ENCODE measurements at places on chromosomes 7 and 10. TPM values are rescaled to one million over a fixed set of nuclear protein-coding genes. Genes with fewer than 3 reads are reported as not detected.
A peak's percentile ranks its signal among the peaks of the same experiment; 100 is the strongest.

GRCh38 chr10:27344568-27345454 lies 104.2 kb upstream of the ACBD5 start:
- DNase-seq, result no peak

DNA sequence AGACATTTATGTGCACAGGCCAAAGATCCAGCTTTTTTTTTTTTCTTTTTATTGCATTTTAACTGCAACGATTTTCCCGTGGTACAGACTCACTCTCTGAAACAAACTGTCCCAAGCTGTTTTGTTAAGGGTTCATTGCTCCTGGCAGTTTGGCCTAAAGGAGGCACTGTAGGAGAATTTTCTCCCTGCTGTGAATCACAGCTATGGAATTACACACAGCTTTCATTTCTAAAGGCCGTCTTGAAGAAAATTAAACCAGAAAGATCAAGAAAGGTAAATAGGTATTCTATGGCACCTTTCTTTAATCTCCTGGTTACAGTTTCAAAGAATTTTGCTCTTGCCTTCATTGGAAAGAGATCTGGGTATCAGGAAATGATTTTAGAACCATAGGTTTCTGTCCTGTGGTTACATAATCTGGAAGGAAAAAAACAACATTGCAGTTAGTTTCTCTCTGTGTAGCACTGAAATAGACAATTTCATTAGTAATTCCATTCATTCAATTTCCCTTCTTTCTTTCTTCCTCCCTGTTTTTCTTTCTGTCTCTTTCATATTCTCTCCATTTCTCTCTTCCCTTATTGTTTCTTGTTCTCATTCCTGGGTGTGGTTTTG lies 51.2 kb downstream of the PDK4 start:
- DNase-seq, result no peak

DNA sequence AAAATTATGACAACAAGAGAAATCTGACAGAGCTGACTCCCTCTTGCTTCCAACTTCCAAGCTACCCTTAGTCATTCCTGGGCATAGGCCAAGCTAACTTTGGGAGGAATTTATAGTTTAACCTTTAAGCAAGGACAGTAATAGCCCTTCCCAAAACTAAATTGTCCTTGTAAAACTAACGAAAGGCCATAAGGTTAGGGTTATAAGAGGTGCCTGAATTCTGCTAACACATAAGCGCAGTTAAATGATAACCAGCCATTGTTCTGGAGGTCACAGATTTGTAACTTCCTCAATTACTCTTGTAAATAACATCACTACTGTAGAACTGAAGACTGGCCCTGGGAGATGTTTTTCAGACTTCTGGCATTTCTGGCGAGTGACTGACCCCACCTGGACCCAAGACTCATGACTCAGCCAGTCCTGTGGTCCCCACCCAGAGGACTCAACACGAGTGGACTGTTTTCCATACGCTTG lies 481.2 kb downstream of the KCNMA1 start:
- DNase-seq, result no peak

GRCh38 chr10:74977913-74978847 lies 133.3 kb upstream of the SAMD8 start:
- peak; percentile 60 for DNase-seq

- DNase-seq, result no peak
Observed at GRCh38 chr10:15763006-15763405, 43.3 kb upstream of the ITGA8 start.

DNA sequence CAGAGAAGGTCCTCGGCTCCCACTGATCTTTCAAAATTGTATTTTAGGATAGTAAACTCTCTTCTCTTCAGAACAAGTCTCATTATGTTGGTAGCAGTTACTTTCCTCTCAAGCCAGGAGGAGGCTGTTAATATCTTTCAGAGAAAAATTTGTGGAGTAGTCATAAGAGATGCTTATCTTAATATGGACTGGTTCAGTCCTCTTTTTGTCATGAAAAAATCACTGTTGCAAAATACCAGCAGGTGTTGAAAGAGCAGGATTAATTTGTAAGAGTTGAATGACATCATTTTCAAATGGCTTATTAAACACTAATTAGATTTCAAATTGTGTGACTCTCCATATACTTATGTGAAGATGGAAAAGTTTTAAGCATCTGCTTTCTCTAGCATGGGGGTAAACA lies 662.5 kb downstream of the POM121L12 start:
- DNase-seq, result no peak

DNA sequence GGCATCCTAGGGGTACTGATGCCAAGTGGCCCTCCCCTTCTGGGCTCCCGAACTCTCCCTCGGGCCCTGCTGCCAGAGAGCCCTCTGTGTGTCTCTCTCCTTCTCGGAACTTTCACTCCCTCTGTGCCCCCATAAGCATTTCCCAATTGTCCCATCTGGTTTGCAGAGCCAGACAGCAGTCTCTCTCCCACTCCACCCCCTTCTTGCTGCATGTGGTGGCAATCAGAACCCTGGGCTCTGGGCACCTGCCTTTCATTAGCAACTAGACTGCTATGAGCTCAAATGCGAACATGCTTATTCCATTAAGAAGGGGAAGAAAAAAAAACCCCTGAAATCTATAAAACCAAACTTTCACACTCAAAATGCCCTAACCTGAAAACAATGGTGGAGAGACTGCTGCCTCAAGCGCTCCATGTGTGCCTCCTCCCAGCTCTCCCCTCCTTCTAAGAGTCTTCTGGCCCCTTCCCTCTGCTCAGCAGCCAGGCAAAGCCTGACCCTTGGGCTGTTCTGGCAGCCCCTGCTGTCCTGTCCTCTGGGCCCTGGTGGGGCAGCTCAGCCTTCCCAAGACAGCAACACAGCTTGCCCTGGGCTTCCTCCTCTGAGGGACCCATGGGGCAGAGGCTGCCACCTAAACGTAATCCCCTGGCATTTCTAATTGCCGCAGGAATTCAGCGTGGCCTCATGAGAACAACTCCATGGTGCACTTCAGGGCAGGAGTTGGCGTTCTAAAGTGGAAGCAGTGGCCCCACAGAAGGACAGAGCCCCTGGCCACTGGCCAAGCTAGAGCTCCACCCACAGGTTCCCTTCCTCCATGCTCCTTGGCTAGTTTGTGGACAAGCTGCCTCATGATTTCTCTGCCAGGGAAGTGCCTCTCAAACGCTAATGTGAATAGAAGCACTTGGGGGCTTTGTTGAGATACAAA lies 415.4 kb downstream of the PLXNA4 start:
- DNase-seq, result no peak

- DNase-seq, result peak; percentile 62
Observed at GRCh38 chr7:156751319-156751718, 110.7 kb downstream of the RNF32 start.

GRCh38 chr7:16271990-16272665 lies 149.2 kb downstream of the CRPPA start:
- no peak for DNase-seq

DNA sequence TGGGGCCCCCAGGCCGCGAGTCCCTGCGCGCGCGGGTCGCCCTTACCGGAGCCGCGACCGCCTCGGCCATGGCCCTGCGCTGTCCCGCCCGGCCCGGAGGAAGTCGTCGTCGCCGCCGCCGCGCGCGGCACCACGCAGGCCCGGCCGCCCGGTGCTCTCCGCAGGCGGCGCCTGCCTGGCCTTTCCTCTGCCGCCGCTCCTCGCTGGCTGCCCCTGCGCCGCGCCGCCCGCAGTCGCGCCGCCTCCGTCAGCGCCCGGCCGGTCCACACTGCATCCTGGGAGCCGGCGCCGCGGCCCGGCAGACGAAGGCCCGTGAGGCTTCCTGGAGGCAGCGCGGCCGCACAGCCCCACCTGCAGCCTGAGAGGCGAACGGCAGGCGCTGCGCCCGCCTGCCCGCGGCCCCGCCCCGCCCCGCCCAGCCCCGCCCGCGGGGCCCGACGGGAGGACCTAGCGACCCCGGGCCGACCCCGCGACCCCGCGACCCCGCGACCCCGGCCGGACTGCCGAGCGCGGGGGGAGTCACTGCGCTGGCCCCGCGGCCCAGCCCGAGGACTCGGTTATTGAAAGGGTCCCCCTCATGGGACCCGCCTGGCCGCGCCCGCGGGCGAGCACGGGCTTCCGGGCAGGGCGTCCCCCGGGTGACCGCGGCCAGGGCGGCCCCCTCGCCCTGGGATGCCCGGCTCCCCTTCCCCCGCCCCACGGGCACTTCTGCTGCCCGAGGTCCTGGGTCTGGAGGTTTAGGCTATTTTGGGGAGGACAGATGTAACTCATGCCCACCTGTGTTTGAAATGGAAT lies at the start of gene ZNF746:
Gene ZNF746, minus strand, starts transcription at position 343 of the 795 bp plus-strand sequence. Its CDS starts 273 bp downstream, at position 70.
- DNase-seq, result peak; percentile 78

DNA sequence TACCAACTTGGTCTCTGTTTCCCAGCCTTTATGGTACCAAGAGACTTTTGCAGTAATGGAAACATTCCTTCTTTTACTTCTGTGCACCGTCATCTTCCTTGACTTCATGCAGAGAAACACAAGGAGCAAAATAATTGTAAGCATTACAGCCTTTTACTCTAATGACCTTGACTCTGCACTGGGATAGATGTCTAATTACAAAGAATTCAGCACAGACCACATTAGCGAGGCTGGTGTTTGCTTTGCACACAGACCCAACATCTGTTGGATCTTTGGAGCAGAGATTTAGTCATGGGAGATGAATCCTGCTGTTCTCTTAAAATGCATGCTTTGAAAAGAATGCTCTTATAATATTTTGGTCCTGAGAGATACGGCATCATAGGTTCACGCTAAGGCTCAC lies 261.6 kb downstream of the TWIST1 start:
- DNase-seq, result no peak

DNA sequence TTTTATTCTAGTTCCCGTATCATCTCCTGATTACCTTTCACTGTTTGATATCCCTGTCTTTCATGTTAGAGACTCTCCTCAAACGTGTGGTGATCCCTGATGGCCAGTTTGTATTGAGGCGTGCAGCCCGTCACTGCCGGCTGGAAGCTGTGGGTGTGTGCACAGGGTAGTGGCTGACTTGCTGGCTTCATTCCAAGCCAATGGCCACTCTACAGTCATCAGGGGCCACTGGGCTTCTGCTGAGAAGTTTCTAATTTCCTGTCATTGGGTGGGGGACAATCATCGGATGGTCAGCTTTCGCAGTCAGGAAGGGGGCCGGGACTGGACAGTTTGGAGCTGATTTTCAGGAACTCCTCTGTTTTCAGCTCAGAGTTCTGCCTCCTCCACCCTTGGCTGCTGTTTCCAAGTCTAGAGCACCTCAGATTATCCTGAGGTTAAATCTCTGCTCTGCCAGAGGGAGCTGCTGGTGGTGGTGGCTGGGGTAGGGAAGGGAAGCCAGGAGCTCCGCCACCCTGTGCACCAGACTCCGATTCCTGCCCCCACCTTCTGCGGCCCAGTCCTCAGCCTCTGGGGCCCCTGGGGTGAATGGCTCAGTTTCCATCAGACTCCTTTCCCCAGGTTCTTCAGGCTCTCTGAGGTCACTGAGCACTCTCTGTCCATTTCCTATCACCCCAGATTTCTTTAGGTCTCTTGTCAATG lies 34.9 kb downstream of the BAIAP2L1 start:
- no peak for DNase-seq

Gene ZCCHC24
- total RNA-seq, result 2.1 TPM

All from activated T-helper 2 cell treated with anti-CD3 and anti-CD28 coated beads, Interferon-gamma antibody, Interleukin-2, Interleukin-4, amounts not matched to agents 10 μg/mL and 5 μg/mL and 100 μg/mL, durations not matched to agents 14 hours and 24 hours and 36 hours (primary cell).